Left lung (tissue), 14 donors: ENCODE measurements at places on chromosomes 5 and 9. TPM values are rescaled to one million over a fixed set of nuclear protein-coding genes. Genes with fewer than 3 reads are reported as not detected.

The NRARP gene
- 7.0 TPM for polyA plus RNA-seq

The ARHGEF39 gene
- 12.8 TPM for polyA plus RNA-seq

The GAS1 gene
- polyA plus RNA-seq: 25.6 TPM

GRCh38 chr5:19001539-19001938 lies 986.5 kb downstream of the CDH18 start:
- no peak for DNase-seq

- DNase-seq: no peak
Measured at GRCh38 chr9:77455312-77455927, 192.7 kb downstream of the GNA14 start.

- DNase-seq: no peak
Measured at GRCh38 chr5:80930940-80931339, 29.2 kb upstream of the RASGRF2 start.

DNA sequence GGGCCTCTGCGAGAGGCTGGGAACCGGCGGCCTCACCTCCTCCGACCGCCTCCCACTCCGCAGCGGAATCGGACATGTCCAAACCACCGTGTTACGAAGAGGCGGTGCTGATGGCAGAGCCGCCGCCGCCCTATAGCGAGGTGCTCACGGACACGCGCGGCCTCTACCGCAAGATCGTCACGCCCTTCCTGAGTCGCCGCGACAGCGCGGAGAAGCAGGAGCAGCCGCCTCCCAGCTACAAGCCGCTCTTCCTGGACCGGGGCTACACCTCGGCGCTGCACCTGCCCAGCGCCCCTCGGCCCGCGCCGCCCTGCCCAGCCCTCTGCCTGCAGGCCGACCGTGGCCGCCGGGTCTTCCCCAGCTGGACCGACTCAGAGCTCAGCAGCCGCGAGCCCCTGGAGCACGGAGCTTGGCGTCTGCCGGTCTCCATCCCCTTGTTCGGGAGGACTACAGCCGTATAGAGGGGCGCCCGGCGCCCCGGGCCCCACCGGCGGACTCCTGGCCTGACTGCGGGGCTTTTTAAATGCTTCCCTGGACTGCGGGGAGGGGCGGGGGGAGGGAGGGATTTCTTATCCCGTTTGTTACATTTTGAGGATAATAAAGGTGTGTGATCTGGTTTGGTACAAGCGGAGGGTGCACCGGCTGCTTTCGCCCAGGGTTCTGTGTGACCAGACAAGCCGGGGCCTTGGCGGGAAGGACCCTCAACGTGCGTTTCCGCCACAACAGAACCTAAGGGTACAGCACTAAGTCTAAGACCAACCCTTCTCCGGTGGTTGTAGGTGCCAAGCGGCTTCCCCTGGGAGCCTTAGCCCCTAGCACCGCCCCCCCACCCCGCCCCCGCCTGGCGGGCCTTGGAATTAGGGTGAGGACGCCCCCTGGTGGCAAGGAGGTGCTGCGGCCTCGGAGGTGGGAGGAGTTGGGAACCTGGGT lies 9.3 kb downstream of the PRR7 start:
- DNase-seq: peak; percentile 90

DNA sequence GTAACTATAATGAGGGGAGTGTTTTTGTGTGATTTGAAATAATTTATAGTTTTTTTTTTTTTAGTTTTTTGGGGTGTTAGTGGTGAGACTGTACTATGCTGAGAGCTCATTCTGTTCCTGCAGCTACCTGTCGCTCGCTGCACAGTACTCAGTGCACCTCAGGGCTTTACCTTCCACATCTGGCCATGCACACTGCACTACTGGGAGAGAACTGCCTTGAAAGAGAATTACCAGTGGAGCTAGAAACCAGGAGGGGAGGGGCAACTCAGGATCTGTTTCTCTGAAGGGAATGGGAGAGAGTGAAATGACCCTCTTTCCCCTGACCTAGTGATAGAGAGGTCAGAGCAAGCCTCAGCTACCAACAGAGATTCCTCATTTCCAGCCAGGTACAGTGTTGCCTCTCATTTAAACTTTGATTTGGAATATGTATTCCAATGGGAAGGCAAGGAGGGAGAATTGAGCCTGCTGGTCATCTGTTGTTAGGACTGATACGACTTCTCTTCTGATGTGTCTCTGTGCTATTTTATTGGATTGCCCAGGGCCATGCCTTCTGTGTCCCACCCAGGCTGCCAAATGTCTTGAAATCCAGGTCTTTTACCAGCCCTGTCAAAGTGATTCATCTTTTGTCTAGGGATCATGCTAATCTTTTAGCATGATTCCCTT lies 8.9 kb downstream of the ATG10 start:
- no peak for DNase-seq

- DNase-seq: peak; percentile 65
Measured at GRCh38 chr5:108521841-108522506, 140.1 kb upstream of the FBXL17 start.
